ENCODE measurements at places on chromosomes 11 and 22.

DNA sequence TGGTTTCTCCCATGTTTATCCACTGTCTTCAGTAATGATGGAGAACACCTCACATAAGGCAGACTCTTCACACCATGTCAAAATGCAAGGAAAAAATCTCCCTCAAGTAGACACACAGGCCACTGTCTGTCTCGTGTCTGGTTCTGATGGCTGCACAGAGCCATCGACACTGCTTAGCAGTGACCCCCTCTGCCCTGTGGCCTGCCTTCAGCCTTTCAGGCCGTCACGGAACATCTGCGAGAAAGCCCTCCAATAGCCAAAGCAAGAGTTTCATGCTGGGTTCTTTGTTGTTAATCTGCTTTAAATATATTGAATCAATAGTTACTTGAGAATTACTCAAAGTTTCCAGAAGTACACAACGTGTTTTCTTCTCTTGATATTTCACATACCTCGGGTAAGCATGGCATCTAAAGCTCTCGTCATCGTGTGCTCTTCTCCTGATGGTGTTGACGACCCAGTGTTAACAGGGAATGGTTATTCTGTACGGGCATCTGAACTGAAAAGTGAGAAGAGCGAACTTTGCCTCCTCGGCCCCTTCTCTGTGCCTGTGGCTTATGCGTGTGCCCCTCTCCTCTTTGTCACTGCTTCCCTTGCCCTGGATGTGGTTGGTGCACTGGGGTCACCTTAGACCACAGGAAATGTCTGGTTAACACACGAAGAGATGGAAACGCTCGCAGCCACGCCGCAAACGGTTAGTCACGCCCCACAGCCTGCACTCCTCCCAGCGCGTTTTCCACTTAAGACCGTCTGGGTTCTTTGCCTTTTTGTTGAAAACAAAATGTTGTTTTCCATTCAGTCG is 33.4 kb upstream of the CTTN start:
- no peak for DNase-seq

DNA sequence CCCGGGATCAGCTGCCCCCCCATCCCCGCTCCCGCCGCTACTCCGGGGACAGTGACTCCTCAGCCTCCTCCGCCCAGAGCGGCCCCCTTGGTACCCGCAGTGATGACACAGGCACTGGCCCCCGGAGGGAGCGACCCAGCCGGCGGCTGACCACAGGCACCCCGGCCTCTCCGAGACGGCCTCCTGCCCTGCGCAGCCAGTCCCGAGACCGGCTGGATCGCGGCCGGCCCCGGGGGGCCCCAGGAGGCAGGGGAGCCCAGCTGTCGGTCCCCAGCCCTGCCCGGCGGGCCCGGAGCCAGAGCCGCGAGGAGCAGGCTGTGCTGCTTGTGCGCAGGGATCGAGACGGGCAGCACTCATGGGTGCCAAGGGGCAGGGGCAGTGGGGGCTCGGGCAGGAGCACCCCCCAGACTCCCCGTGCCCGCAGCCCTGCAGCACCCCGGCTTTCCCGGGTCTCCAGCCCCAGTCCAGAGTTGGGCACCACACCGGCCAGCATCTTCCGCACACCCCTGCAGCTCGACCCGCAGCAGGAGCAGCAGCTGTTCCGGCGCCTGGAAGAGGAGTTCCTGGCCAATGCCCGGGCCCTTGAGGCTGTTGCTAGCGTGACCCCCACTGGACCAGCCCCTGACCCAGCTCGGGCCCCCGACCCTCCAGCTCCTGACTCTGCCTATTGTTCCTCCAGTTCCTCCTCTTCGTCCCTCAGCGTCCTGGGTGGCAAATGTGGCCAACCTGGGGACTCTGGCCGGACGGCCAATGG is 3.9 kb downstream of the RASL10A start:
- DNase-seq: no peak

- DNase-seq: no peak
Observed at GRCh38 chr22:39215070-39215396, 29.7 kb downstream of the PDGFB start.

DNA sequence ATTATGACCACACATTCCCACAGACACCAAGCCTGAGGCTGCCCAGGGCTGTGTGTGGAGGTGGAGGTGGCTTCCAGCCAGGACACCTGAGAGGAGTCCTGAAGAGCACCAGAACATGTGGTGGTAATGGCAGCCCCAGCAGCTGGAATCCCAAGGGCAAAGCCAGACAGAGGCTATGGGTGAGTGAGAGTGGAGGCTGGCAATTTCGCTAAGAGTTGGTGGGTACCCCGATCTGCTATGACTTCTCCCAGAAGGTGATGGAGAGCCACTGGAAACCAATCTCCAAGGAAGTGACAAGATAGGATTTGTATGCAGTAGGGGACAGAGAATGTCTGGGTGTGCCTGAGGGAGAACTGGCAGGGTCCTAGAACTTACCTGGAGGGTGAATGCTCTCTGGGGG is 69.3 kb upstream of the CLTCL1 start:
- no peak for DNase-seq

- no peak for DNase-seq
Observed at GRCh38 chr22:42961810-42962209, 53.1 kb downstream of the PACSIN2 start.

DNA sequence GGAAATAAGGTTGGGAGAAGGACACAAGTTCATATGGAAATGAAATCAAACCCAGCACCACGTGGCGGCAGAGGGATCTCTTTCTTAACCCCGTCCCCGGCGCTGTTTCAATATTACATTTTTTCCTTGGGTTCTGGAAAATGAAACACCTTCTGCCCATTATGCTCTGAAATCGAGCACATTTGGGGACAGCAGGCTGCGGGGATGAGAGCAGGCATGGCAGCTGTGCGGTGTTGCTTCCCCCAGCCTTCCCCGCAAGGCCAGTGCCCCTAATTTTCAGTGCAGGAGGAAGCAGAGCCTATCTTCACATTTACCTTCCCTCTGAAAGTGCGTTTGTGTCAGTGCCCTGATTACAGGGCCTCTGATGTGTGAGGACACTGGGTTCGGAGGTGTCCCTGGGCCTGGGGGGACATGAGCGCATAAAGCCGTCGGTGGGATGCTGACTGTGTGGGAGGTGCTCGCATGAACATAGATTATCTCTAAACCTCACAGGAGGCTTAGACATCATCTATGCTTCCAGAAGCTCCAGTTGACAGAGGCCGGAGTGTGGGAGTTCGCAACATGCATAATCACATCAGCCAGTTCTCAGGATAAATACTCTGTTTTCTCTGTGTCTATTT is 921.3 kb downstream of the BRD1 start:
- no peak for DNase-seq

GRCh38 chr11:70314730-70315129 is 44.2 kb downstream of the PPFIA1 start:
- DNase-seq: no peak

DNA sequence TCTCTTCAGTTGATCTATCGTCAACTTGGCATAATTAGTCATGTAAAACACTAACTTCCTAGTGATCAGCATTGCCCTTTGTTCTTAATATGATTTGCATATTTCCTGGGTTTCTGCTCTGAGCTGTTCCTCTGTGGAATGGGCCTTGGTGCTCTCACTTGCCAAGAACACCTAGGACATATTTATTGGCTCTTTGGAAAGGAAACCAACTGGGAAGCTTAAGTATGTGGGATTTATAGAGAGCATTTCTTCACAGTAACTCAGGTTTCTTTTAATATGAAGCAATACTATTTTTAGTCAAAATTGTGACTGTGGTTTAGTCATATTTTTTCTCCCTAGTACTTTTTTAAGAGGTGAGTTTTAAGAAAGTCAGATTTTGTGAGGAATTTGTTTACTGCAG is 28.8 kb downstream of the FAT3 start:
- no peak for DNase-seq

DNA sequence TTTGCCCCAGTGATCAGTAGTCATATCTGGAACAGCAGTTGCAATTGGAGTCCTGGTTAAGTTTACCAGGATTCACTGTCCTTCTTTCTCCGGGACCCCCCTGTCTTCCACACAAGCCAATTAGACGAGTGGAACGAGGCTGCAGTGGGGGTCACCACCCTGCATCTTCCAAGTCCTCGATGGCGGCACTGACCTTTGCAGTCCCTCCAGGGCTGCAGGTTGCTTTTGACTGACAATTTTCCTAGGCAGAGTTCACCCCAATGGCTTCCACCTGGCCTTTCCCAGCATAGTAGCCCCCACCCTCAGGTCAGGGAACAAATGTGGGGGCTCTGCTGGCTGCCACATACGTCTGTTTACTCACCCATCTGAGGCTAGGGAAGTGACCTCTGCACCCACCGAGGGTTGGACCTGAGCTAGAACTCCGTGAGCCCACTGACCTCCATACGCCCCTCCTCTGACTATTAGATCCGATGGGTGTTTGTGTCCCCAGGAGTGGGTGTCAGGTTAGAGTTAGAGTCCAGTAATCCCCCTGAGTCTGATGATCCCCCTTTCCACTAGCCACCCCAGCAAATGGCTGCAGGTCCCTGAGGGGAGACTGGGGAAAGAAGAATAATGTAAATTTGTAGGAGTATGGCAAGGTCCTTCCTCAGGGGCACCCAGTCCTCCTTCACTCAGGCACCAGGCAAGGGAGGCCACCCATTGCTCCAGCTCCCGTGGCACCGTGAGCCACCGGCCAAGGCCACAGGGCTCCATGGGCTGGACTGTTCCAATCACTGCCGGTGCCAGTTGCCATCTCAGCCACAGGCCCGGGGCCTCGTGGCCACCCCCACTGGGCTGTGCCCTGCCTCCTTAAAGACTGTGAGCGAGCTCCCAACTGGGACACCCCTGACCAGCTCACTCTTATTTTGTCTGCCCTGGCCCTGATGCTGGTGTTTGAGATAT is 5.5 kb downstream of the C11orf21 start:
- DNase-seq: no peak

GRCh38 chr11:120667281-120667680 is 155.7 kb downstream of the GRIK4 start:
- no peak for DNase-seq

- DNase-seq: no peak
Observed at GRCh38 chr11:82458761-82459160, 274.9 kb downstream of the FAM181B start.

DNA sequence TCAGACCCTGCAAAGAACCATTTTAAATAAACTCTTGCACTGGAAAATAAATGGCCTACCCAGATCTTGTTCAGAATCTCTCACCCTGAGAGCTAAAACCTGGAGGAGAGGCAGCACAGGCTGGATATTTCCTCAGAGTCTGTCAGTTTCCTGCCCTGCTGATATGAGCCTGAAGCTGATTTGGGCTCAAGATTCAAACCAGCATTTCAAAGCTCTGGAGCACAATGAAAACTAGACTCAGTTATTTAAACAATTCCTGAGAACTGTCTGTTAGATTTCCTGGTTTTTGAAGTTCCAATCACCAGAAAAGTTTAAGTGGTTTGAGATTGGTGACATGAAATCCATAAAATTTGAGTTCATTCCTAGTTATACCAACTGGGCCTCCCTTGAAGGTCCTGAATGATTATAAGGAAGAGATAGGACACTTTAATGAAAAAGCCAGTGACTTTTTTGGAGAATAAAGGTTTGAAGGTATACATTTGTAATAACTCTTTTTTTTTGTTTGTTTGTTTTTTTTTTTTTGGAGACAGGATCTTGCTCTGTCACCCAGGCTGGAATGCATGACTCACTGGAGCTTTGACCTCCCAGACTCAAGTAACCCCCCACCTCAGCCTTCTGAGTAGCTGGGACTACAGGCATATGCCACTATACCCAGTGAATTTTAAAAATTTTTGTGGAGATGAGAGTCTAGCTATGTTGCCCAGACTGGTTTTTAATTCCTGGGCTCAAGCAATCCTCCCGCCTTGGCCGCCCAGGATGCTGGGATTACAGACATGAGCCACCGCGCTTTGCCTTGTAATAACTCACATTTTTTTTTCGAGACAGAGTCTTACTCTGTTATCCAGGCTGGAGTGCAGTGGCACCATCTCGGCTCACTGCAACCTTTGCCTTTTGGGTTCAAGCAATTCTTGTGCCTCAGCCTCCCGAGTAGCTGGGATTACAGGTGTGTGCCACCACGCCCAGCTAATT is 8.0 kb upstream of the ESAM start:
- DNase-seq: no peak

- DNase-seq: no peak
Observed at GRCh38 chr11:92946707-92947106, 22.7 kb upstream of the MTNR1B start.

DNA sequence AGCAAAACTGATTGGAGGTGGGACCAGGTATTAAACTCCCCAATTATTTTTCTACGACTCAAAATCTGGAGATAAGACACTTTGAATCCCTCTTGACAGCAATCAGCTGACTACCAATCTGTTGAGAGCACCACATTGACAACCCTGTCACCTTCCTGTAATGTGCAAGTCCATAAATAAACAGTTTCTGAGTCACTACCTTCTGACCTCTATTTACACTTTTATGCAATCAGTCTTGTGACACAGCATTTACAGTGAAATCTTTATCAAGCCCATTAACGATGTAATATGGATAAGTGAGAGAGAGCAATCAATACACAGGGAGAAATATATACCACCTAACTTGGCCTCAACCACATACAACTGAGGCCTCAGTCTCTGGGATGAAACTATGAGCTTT is 283.7 kb upstream of the ANO5 start:
- DNase-seq: no peak

GRCh38 chr11:80362563-80363340 is 921.9 kb upstream of the TENM4 start:
- no peak for DNase-seq

GRCh38 chr22:39490135-39490798 is 11.8 kb upstream of the MIEF1 start:
- peak; percentile 78 for DNase-seq

DNA sequence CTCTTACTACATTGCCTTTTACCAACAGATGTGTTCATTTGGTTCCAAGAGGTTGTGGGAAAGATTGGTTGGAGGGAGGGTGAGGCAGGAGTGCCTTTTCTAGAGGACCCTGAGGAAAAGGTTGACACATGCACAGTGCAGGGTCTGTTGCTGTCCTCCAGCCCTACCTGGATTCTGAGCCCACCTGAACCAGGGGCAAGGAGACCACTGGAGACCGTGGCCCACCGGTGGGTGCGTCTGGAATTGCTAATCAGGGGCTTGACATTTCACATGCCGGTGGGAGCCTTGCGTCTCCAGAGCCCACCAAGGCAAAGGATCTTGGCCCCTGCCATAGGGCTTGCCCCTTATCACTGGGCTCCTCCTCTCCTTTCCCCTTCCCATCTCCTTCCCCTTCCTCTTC is 80.4 kb upstream of the ZBED5 start:
- DNase-seq: no peak

DNA sequence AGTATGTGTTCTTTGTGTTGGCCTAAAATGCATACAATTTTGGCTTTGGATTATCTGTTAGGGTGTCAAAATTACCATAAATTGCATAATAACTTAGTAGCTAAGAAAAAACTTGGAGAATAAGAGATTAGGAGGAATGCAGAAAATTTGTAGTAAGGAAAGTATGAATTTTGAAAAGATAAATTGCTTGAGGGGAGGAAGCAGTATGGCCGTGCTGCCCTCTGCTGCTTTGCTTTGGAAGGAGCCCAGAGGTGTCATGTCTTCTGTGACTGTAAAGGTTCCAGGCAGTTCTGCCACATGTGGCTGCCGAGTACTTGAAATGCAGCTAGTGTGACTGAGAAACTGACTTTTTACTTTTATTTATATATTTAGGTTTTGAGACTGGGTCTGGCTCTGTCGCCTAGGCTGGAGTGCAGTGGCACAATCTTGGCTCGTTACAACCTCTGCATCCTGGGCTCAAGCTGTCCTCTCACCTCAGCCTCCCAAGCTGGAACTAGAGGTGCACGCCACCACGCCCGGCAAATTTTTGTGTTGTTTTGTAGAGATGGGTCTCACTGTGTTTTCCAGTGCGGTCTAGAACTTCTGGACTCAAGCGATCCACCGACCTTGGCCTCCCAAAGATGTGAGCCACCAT is 1.8 kb downstream of the ADSL start:
- no peak for DNase-seq

GRCh38 chr11:112537846-112538330 is 277.2 kb upstream of the PLET1 start:
- no peak for DNase-seq
